ENCODE measurements at places on chromosomes 3 and 15. TPM values are rescaled to one million over a fixed set of nuclear protein-coding genes. Genes with fewer than 3 reads are reported as not detected.

GRCh38 chr3:190581041-190581541, 67.2 kb downstream of the IL1RAP start:
- no peak for DNase-seq

- no peak for DNase-seq
Observed at GRCh38 chr15:76991048-76991447, 3.9 kb upstream of the PSTPIP1 start.

- no peak for DNase-seq
Observed at GRCh38 chr3:45993421-45994027, 2.1 kb downstream of the FYCO1 start.

Gene SLC38A3
- not detected for total RNA-seq

DNA sequence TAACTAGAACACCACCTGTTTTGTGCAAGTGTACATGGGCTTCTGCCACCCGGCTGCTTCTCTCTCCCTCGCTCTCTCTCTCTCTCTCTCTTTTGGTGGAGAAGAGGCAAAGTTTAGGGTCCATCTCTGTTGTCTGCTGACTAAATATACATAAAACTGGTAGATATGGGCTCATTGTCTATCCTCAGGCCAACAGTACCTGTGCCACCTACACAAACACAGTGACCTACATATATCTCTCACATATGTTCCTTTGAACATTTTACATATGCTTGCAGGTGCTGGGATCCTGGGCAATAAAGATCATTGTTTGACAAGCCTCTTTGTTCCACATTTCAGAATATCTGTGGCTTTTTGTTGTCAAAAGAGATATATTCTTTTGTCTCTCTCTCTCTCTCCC, 256.3 kb upstream of the KCNH8 start:
- DNase-seq: no peak

Gene TMEM62
- total RNA-seq: 19.1 TPM

Gene BFSP2
- not detected for total RNA-seq

Data from glutamatergic neuron (in vitro differentiated cells).